ENCODE measurements at places on chromosomes 6 and 20. TPM values are rescaled to one million over a fixed set of nuclear protein-coding genes. Genes with fewer than 3 reads are reported as not detected.

GPX5 gene
- total RNA-seq: not detected

CCND3 gene
- total RNA-seq: 141 TPM

ADGRF1 gene
- 37.3 TPM for total RNA-seq

TMEM170B gene
- total RNA-seq: 1.2 TPM

ABHD16B gene
- total RNA-seq: not detected

OR2H2 gene
- total RNA-seq: not detected

FAM83D gene
- total RNA-seq: 102 TPM

KIF13A gene
- total RNA-seq: 27.2 TPM

PRPH2 gene
- total RNA-seq: not detected

BPI gene
- 0.91 TPM for total RNA-seq

ATP9A gene
- total RNA-seq: 11.0 TPM

BMP5 gene
- total RNA-seq: not detected

SAMD3 gene
- 2.8 TPM for total RNA-seq

LCA5 gene
- total RNA-seq: 5.0 TPM

SULF2 gene
- 104 TPM for total RNA-seq

DNA sequence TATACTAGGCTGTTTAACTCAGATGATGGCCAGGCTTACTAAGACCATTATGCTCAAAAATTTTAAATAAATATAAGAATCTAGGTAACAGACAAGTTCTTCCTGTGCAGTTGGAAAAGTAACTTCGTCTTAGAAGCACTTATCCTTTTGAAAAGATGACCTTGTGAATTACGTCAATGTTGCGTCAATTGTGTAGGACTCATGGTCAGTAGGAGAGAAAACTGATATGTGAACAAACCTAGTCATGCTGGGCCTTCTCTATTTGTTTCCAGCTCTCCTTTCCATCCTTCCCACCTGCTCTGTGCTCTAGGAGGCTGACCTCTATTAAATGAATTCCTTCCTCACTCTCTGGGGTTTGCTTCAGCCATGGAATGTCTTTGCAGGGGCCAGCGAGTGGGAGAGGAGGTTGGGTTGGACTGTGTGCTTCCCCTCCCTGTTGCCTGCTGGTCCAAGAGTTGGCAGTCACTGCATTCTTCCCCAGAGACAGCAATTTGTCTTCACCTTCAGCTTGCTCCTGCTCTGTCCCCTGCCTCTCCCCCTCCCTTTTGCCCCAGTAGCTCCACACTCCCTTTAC lies 128.0 kb upstream of the TNFAIP3 start:
- no peak for DNase-seq

GRCh38 chr6:80605165-80605989 lies 498.9 kb downstream of the BCKDHB start:
- DNase-seq: peak; percentile 69

DNA sequence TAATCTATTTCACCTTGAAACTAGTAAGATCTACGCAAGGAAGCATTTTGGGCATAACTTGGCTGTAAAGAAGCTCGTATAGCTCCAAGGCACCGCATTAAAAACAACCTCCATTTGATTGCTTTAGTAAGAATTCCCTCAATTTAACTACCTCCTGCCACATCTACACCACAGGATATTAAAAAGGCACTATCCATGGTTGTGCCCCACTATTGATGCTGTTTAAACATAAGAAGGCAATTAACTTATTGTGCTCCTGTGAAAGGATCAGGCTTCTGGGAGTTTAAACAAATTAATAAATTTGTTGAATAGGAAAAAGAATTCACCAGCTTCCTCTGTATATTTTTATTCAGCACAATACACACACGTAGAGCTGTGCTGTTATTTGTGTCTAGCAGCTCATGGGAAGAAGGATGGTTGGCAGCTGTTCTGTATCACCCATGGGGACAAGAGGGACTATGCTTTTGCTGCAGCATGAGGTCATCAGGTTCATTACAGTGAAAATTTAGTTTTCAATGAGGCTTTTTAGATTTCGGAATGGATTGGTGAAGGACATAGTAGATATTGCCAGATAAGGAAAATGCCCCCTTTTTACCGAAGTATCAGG lies 513.3 kb downstream of the HAO1 start:
- no peak for DNase-seq

- DNase-seq: no peak
Observed at GRCh38 chr6:119921491-119922010, 572.0 kb upstream of the MAN1A1 start.

DNA sequence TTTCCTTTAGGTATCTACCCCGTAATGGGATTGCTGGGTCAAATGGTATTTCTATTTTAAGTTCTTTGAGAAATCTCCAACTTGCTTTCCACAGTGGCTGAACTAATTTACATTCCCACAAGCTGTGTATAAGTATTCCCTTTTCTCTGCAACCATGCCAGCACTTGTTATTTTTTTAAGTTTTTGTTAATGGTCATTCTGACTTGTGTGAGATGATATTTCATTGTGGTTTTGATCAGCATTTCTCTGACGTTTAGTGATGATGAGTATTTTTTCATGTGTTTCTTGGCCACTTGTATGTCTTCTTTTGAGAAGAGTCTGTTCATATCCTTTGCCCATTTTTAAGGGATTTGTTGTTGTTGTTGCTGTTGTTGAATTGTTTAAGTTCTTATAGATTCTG lies 871.1 kb downstream of the KIF16B start:
- DNase-seq: peak; percentile 51

DNA sequence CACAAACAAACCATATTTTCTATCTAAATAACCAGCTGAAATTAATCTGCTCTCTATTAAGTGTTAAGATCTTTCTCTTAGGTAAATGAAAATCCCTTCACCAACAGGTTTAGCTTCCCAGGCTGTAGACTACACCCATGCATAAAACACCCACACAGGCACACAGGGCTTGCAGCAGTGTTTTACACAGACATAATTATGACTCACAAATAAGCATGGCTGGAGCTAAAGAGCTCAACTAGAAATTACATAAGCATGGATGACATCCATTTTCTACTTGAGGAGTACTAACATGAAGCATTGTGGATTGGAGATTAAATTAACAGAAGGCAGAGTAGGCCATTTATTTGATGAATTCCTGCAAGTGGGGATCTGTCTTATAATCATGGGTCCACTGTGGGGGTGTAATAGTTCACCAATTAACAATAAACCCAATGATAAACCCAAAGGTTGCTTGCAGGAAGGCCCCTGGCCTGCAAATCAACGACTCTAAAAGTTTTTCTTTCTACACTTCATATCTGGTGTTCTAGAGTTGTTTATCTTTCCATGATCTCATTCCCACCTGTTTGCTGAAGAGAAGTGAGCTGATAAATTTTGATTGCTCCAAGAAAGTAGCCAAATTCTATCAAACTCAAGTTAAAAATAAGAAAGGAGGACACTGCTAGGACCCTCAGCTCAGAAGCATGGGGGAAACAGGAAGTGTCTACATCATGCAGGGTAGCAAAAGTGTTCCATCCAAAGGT lies 33.8 kb upstream of the E2F3 start:
- no peak for DNase-seq

- peak; percentile 89 for DNase-seq
Observed at GRCh38 chr6:29676981-29677601, 3.9 kb downstream of the ZFP57 start.

- peak; percentile 39 for DNase-seq
Observed at GRCh38 chr6:12150812-12151432, 138.8 kb downstream of the HIVEP1 start.

DNA sequence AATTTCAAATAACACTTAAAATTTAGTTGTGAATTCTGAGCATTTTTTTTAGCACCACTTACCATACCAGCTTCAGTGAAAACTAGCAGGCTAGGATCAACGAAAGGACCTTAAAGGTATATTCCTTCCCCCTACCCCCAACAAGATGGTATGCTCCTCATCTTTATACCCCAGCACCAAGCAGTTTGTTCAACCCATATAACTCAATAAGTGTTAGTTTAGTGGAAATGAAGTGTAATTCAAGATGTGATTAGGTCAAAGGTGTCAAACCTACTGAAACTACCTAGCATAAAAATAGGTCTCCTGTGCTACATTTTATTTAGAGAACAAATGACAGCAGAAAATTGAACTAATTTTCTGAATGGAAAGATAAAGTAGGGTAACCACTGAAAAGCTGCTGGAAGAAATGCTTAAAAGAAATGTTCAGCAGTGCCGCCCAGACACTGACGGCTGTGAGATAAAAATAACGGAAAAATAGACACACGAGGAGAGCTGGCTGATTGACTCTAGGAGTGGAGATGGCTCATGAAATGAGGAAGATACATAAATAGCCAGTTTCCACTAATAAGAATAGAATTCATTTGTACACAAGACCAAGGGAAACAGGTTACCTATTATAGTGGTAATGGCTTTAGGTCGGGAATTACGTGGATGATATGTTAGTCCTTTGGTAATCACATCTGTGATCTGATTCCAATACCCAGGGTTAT lies 94.8 kb downstream of the IPCEF1 start:
- no peak for DNase-seq

GRCh38 chr6:153090241-153090930 lies 40.7 kb downstream of the RGS17 start:
- DNase-seq: peak; percentile 90

- no peak for DNase-seq
Observed at GRCh38 chr6:7304821-7305220, 8.2 kb downstream of the SSR1 start.

- peak; percentile 94 for DNase-seq
Observed at GRCh38 chr20:9344083-9344920, 170.1 kb upstream of the LAMP5 start.
